Activated CD4-positive, CD25-positive, alpha-beta regulatory T cell treated with anti-CD3 and anti-CD28 coated beads, Interleukin-2, amount 50 U/mL, for 16 hours (primary cell): ENCODE measurements at places on chromosomes 7 and 10.

DNA sequence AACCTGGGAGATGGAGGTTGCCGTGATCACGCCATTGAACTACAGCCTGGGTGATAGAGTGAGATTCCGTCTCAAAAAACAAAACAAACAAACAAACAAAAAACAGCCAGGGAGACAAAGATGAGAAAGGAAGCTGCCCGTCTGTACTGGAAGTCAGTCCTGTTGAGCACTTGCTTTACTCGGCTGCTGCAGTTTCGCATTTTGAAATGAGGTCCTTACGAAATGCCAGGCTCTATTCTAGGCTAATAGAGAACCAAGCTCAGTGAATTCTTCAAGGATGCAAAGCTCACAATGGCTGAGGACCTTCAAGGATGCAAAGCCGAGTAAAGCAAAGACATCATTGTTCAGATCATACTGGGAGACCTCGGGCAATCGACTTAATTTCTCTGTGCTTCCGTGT lies 333.3 kb downstream of the CALN1 start:
- no peak for DNase-seq

- DNase-seq: peak; percentile 36
Measured at GRCh38 chr7:44973610-44974401, 5.0 kb downstream of the MYO1G start.

- DNase-seq: no peak
Measured at GRCh38 chr7:39631736-39632308, 8.4 kb downstream of the RALA start.

DNA sequence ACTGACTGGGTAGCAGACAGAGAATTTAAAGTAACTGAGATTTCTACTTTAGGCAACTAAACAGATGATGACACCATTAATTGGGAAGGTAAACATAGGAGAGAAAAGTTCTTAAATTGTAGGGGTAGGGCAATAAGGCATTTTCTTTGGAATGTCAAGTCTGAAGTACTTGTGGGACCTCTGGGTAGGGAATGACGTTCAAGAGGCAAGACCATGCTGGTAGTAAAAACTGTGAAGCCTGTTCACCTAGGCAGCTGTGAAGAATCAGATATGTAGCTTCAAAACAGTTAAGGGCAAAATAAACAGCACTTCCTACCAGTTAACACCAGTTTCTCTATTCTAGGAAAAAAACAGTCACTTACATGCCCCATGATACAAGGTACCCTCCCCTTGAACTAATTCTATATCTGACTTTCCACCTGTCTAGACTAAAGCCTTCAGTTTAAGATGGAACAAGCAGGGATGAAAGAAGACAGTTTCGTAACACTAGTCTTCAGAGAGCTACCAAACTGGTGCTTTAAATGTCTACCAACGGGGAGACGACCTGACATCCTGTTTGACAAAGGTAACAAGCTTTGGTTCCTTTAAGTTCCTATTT lies 63.1 kb upstream of the KCNIP2 start:
- DNase-seq: no peak

GRCh38 chr10:51926337-51926736 lies 226.9 kb upstream of the CSTF2T start:
- DNase-seq: no peak

- DNase-seq: no peak
Measured at GRCh38 chr7:140263277-140263676, 86.5 kb upstream of the KDM7A start.

GRCh38 chr7:45026984-45027773 lies 27.2 kb downstream of the CCM2 start:
- no peak for DNase-seq

- DNase-seq: no peak
Measured at GRCh38 chr7:98848918-98849317, 20.9 kb downstream of the TMEM130 start.
